ENCODE measurements at places on chromosomes 7 and 10.

- no peak for DNase-seq
Observed at GRCh38 chr7:52695973-52696595, 339.3 kb upstream of the POM121L12 start.

GRCh38 chr10:24256619-24257107 is 47.7 kb downstream of the KIAA1217 start:
- DNase-seq: no peak

- peak; percentile 79 for DNase-seq
Observed at GRCh38 chr7:42869131-42870020, 42.5 kb downstream of the C7orf25 start.

GRCh38 chr10:17662193-17663138 is 18.5 kb downstream of the STAM start:
- DNase-seq: no peak

- no peak for DNase-seq
Observed at GRCh38 chr10:114431414-114432135, 27.3 kb upstream of the AFAP1L2 start.

GRCh38 chr7:106075937-106076336 is 36.2 kb downstream of the SYPL1 start:
- no peak for DNase-seq

GRCh38 chr7:53491051-53491450 is 455.6 kb downstream of the POM121L12 start:
- no peak for DNase-seq

GRCh38 chr7:46577394-46577793 is 656.3 kb upstream of the IGFBP3 start:
- no peak for DNase-seq

DNA sequence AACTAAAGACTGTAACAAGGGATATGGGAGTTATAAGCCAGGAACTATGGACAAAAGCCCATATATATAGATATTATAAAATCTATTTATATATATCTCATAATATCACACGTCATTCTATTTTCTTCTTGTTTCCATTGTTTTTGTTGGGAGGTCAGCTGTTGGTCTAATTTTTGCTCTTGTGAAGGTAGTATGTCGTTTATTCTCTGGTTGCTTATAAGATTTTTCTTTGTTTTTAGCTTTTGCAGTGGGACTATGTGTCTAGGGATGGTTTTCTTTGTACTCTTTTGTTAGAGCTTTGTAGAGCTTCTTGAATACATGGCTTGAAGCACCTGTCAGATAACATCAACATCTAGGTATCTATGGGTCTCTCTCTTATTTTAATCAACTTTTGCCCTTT is 14.0 kb downstream of the ARL4A start:
- DNase-seq: no peak

DNA sequence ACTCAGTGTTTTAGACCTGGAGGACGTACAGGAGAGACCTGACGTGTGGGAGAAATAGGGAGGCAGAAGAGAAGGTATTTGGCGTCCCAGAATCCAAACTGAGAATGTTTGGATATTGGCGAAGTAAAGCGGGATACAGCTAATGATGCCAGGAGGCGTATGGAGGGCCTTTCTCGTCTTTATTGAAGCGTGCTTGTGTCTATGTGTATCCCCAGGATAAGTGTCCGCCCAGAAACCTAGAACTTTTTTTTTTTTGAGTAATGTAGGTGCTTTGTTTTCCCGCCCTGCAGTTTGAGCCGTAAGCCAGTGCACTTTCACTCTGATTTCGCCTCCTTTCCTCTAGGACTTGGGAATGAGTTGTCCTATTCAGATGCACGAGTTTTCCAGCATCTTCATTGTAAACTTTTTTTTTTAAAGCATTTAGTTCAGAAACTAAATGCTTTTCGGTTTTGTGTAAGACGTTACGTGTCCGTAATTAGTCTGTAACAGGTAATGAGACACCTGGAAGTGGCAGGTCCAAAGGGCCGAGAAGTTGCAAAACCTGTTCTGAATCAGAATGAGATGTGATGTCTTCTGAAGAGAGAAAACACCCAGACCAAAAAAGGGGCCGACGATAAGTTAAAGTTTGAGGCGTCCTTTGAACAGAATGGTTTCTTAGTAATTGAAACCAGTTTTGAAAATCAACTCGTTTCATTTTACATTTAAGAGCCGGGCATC is 746 bp downstream of the ARL5B start:
- peak; percentile 15 for DNase-seq

GRCh38 chr7:78063758-78064157 is 265.2 kb downstream of the PHTF2 start:
- no peak for DNase-seq

GRCh38 chr10:114393482-114393881 is 10.8 kb downstream of the AFAP1L2 start:
- no peak for DNase-seq

DNA sequence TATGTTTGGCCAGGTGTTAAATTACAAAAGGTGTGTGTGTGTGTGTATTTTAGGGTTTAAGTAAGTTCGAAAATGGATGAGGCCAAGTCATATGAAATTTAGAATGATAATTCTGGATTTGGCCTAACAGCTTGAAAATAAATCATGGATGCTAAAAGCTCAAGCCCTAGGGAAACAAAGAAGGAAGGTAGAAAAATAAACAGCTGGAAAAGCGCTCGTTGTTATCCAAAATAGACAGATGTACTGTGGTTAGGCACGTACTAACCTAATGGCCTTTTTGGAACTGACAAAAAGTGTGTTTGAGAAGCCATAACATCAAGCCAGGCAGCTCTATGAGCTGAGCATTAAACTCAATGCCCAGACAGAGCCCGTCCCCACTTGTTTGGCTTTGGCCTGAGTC is 17.5 kb upstream of the PALS2 start:
- no peak for DNase-seq

- no peak for DNase-seq
Observed at GRCh38 chr10:48511875-48512231, 93.0 kb downstream of the ARHGAP22 start.

DNA sequence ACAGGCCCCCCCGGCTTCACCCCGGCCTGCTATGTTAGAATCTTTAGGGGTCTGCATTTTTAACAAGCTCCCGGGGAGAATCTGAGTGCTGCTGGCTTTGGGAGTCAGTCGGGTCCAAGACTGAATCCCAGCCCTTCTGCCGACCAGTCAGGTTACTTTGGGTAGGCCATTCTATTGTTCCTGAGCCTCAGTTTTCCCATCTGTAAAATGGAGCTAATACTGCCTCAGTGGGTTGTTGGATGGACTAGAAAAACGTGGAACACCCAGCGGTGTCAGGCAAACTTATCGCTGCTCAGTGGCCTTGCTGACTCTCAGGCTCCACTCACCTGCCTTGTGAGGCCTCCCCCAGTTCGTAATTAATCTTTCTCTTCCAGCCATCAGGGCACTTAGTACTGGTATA is 11.7 kb downstream of the TBATA start:
- no peak for DNase-seq

DNA sequence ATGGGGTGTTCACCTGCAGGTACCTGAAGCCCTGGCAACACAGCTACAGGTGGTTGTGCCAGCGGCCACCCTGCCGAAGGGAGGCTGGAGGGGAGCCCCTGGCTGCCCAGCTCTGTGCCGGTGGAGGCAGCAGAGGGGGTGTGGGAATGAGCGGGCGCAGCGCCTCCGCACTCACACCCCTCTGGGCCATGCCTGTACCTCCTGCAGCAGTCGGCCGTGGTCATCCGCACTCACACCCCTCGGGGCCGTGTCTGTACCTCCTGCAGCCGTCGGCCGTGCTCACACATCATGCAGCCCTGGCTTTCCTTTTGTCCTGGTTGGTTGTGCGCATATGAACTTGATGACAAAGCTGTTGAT is 1.7 kb downstream of the ZNF511 start:
- no peak for DNase-seq

GRCh38 chr7:103640031-103640779 is 194.2 kb upstream of the SLC26A5 start:
- DNase-seq: no peak

DNA sequence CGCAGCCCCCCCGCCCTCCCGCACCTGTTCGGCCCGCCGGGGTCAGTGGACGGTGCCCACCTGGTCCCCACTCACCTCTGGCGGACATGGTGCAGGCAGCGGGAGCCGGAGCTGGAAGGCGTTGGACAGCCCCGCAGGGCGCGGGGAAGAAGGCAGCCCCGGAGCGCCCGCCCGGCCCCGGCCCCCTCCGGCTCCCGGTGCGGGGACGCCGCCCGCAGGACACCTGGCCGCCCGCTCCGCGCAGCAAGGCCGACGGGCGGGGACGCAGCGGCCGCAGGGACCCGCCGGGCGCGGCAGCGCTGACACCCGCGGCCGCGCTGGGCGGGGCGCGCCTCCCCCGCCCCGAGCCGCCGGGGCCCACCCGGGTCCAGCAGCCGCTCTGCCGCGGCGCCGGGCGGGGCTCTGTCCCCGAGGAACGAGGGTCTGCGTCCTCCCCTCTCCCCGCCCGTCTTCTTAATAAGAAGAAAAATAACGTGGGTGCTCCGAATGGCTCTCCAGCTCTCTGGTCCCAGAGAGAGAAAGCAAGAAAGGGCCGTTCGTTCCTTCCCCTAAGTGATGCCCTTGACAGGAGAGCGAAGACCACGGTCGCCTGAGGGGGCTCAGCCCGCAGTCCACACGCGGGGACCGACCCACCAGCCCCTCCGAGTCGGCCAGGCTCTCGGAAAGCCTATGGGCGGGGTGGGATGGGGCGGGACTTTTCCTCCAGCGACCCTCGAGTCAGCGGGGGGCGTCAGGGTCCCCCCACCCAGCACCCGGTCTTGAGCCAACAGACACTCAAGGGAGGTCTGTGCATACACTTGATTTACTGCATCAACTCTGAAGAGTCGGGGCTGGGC is 53.4 kb upstream of the FHIP2A start:
- no peak for DNase-seq

DNA sequence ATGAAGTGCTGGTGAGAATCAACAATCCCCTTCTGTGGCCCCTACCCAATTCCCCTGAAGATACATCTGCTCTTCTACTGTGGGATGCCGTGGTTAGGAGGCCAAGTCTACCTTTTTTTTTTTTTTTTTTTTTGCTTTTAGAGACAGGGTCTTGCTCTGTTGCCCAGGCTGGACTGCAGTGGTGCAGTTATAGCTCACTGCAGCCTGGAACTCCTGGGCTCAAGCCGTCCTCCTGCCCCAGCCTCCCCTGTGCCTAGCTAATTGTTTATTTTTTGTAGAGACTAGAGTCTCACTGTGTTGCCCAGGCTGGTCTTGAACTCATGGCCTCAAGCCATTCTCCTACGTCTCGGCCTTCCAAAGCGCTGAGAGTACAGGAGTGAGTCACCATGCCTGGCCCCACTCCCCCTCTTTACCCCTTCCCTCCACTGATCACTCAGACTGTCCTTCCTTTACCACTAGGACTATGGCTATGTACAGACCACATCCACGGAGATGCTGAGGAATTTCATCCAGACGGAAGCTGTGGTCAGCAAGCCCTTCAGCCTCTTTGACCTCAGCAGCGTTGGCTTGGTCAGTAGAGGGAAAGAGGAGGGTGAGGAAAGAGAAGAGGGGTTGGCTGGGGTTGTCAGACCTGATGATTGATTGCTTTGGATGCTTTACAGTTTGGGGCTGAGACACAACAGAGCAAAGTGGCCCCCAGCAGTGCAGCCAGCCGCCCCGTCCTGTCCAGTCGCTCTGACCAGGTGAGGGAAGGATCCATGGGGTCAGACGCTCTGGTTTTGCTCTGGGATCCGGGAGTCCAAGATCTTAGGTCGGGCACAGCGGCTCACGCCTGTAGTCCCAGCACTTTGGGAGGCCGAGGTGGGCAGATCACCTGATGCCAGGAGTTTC is 1.8 kb downstream of the AP4M1 start:
- DNase-seq: no peak

- peak; percentile 76 for DNase-seq
Observed at GRCh38 chr10:77641788-77642397, 4.3 kb upstream of the KCNMA1 start.

- DNase-seq: peak; percentile 45
Observed at GRCh38 chr10:128147064-128147463, 20.8 kb upstream of the MKI67 start.

DNA sequence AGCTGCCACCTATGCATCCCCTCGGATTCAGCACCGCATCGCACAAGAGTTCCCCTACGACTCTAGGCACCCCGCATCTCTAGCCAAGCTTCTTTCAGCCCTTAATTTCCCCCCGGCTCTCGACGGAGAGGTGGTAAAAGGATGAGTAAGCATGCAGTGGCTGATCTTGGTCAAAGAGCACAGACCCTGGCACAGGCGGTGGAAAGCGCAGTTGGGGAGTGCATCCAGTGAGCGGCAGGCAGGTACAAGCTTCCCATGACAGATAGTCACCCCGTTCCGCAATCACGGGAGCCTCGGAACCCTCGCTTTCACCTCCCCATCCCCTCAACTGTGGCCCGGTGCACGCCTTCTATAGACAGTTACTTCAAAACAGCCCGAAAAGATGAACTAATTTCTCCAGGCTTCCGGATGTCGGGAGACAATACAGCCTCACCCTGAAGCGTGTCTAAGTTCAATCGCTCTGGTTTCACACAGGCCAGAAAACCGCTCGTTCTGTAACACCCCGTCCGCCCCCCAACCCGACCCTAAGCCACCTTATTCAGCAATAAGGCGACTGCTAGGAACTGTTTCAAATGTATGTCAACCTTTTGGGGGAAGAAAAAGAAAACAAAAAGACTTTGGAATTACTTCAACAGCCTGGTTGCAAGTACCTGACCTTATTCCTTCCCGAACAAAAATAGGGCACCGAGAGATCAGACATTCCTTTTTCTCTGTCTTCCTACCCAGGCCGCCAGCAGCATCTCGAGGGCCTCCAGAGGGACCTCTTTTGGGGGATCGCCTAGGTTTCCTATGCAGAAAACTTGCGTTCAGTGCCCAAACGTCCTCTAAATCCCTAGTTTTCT is 1.4 kb downstream of the RHEB start:
- DNase-seq: peak; percentile 81

DNA sequence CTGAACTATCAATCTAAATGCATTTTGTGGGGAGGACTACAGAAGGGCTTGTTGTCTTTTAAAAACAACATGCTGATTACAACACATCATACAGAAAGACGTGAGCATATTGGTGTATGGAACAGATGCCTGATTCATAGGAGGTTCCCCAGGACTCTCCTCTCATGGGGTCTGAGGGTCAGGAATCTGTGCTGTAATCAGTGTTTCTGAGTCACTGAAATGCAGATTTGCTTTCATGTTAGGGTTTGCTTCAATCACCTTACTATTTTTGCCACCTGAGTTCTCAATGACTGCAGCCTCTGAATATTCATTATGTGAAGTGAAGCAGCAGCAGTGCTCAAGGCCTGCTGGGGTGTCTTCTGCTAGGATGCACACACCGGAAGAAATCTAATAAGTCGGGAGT is 550 bp upstream of the ANK3 start:
- DNase-seq: no peak

GRCh38 chr7:41459623-41460261 is 243.1 kb downstream of the INHBA start:
- no peak for DNase-seq

All from activated CD8-positive, alpha-beta T cell treated with anti-CD3 and anti-CD28 coated beads for 36 hours (primary cell).